ENCODE measurements at places on chromosomes 1 and 21.

DNA sequence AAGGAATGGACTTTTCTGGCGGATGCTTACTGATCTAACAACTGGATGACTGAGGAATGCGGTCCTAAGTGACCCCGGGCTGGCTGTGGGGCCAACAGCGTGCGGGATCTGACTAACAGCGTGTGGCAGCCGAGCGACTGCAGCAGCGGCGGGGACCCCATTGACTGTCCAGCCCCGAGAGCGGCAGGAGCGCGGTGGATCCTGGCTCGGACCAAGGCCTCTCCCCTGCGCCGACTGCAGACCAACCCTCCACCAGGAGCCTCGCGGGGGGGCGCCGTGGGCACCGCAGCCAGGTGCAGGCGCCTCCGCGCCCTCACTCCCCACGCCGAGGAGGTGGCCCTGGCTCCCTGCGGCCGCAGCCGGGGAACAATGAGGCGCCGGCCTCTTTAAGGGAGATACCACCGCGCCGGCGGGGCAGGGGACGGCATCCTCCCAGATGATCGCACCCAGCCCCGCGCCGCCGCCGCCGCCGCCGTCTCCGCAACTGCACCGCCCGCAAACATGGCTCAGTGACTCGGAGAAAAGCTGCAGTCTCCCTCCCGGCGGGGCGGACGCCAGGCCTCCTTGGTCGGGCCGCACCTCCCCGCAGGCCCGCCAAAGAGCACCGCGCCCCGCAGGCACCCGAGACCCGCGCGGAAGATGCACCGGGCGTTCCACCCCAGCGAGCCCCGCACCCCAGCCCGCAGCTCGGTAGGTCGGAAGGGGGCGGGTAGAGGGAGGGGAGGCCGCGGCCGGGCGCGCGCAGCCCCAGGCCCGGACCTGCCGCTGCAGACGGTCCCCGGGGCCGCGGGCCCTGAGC, 694 bp upstream of the PDIK1L start:
- no peak for DNase-seq

GRCh38 chr1:71324671-71325267, 243.9 kb upstream of the ZRANB2 start:
- no peak for DNase-seq

- no peak for DNase-seq
Observed at GRCh38 chr1:20928146-20928545, 141.0 kb upstream of the HP1BP3 start.

DNA sequence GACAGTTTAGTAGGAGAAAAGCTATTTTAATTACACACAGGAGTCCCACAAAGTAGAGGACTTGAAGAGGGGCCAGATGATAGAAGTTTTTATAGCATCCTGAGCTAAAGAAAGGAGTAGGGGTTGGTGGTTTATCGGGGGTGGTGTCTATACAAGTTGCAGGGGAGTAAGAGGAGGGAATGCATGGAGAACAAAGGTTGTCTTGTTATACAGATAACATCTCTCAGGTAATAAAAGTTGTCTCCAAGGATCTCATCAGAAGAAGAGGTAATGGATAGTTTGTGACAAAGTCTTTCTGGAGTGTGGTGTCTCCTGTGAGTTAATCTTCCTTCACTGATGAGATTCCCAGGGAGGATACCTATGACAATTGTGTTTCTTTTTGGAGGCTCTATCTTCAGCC, 23.4 kb upstream of the NUF2 start:
- DNase-seq = no peak

GRCh38 chr1:6823793-6824192, 38.5 kb downstream of the CAMTA1 start:
- DNase-seq = no peak

GRCh38 chr1:58629031-58629462, 52.0 kb upstream of the TACSTD2 start:
- DNase-seq = no peak

GRCh38 chr1:32068957-32069588, 3.7 kb upstream of the TMEM39B start:
- DNase-seq = no peak

DNA sequence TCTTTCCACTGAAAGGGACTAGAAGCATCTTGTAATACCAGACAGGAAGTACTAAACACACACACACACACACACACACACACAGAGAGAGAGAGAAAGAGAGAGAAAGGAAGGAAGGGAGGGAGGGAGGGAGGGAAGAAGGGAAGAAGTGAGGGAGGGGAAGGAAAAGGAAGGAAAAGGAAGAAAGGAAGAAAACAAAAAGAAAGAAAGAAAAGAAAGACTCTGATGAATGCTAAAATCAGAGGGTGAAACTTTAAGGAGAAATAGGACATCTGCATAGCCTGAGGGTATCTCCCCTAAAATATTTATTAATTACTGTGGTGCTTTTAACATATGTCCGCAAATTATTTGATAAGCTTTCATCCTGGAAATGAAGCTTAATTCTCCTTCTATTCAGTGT, 10.6 kb downstream of the TRIT1 start:
- no peak for DNase-seq

DNA sequence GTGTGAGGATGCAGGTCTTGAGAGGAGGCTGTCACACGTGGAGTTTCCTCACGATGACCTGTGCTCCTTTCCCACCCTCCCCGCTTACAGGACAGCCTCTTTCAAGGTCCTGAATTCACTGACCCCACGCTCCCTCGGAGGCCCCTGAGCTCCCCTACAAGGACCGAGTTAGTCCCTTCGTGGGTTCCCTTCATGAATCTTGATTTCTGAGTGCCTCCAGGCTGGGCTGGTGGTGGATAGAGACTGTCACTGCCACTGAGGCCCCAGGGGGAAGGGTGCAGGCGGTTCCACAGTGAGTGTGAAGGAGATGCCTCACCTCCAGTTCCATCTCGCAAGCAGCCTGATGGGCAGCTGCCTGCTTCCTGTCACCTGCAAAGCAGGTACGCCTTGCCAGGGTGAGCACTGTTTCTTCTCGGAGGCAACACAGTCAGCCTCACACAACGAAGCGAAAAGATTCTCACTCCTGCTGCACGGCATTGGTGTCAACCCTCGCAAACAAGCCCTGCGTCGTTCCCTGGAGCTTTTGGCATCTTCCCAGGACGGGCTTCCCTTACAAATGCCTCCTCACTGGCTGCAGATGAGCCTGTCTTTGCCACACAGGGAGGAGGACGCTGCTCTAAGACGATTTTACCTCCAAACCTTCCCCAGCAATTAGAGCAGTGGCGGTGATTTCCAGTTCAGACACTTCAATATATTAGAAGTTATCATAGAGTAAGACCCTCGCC, 26.7 kb upstream of the PCP4 start:
- no peak for DNase-seq

DNA sequence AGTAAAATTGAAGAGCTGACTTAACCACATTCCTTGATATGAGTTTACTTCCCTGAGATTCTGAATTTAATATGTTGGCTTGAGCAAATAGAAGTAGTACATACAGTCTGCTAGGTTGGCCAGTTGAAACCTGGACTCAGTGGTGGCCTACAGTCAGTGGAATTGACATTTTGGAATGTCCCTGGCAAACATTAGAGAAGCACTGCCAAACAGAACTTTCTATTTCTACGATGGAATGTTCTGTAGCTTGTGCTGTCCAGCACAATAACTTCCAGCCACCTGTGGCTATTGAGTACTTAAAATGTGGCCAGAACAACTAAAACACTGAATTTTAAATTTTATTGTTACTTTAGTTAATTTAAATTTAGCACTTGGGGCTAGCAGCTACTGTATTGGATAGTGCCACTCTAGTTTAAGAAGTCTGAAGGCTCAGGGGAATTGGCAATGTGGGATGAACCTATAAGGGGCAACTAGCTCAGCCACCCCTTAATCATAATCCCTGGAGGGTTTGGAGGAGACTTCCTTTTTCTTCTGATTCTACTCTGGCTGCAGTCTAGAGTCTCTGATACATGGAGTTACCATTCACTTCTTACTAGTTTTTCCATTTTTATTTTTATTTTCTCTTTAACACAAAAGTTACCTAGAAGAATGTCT, 10.3 kb upstream of the TEDDM1 start:
- no peak for DNase-seq

GRCh38 chr21:41659791-41660560, 106.9 kb downstream of the RIPK4 start:
- no peak for DNase-seq

GRCh38 chr1:26791148-26791547, 3.4 kb downstream of the PIGV start:
- DNase-seq = no peak

DNA sequence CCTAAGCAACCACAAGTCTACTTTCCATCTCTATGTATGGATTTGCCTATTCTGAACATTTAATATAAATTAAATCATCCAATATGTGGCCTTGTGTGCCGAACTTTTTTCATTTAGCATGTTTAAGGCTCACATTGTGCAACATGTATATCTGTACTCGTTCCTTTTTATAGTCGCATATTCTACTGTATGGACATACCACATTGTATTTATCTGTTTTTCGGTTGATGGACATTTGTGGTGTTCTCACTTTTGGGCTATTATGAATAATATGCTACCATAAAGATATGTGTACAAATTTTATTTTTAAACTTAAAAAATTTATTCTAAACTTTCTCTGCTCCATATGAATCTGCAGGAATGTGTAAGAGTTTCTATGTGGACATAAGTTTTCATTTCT, 13.0 kb downstream of the ZYG11A start:
- DNase-seq = no peak

- no peak for DNase-seq
Observed at GRCh38 chr1:245704765-245705164, 550.0 kb downstream of the KIF26B start.
